ENCODE measurements at places on chromosomes 2 and 18.
A peak's percentile ranks its signal among the peaks of the same experiment; 100 is the strongest.

- DNase-seq = no peak
Measured at GRCh38 chr2:208300847-208301618, 35.0 kb downstream of the PIKFYVE start.

DNA sequence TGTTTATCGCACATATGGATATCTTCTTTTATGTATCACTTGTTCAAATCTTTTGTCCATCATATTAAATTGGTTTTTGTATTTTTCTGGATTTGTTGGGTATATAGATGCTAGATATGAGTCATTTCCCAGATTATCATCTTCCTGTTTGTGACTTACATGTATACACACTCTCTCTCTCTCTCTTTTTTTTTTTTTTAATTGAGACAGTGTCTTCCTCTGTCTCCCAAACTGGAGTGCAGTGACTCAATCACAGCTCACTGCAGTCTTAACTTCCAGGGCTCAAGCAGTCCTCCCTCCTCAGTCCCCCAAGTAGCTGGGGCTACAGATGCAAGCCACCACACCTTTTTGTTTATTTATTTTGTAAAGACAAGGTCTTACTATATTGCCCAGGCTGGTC is 43.8 kb downstream of the XIRP2 start:
- DNase-seq = no peak

- no peak for DNase-seq
Measured at GRCh38 chr2:148042219-148042618, 21.3 kb downstream of the MBD5 start.

GRCh38 chr2:187362151-187362550 is 85.9 kb downstream of the CALCRL start:
- DNase-seq = no peak

- no peak for DNase-seq
Measured at GRCh38 chr2:174344716-174345461, 10.1 kb downstream of the SP9 start.

DNA sequence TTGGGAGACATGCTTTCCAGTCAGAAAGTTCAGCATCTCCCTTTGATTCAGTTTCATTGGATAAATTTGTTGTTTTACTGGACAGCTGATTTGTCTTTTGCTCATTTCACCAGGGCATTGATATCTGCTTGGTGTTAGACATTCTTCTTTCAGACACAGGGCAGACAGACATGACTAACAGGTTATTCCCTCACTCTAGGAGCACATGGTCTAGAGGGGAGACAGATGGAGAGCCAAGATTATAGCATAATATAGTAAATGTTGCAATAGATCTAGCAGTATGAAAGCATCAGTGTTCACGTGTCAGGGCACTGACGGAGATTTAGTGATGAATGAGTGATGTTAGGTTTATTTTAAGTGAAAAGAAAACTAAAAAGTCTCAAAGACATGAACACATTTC is 187.0 kb upstream of the CYRIA start:
- no peak for DNase-seq

DNA sequence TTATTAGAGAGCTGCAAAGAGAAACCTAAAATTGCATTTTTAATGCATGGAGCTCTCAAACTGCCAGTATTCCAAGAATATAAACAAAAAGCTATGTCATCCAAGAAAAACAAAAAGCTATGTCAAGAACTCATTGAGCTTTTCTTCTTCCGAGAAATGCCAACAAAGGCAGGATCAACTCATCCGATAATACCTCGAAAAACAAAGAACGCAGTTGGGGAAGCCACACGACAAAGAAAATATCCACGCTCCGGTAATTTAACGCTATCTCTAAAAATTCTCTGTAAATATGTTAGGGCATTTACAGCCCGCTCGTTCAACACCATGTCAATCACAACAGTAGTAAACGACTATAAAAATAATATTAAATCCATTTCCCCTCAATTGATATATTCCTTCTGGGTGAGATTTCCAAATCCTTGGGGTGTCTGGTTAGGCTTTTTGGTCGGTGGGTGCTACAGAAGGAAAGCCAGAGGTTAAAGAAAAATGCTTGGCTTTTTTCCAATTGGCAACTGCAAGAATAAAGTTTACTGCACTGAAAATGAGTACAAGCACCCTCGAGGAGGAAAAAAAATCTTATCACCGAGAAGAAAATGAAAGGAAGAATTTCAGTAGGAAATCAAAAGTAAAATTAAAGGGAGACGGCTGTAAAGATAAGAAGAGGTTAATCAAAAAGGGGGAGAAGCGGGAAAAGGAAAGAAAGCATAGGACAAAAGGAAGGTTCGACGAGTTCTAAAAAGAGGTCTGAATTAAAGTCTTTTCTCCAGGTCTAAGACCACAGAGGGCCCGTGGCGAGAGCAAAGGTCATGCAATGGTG is 856 bp downstream of the TIA1 start:
- no peak for DNase-seq

DNA sequence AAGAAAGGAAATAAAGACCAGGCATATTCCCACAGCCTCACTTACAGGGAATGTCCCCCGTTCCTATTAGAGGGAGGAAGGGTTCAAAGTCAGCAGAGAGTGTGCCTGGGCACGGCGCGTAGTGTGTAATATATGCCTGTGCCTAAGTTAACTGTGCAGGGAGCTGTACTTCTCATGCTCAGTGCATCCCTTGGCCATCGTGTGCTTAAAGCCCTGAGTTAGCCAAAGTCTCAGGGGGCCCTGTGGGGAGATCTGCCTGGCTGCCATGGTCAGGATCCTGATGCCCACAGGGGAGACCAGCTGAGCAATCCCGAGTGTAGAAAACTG is 48.4 kb downstream of the TEX51 start:
- DNase-seq = no peak

DNA sequence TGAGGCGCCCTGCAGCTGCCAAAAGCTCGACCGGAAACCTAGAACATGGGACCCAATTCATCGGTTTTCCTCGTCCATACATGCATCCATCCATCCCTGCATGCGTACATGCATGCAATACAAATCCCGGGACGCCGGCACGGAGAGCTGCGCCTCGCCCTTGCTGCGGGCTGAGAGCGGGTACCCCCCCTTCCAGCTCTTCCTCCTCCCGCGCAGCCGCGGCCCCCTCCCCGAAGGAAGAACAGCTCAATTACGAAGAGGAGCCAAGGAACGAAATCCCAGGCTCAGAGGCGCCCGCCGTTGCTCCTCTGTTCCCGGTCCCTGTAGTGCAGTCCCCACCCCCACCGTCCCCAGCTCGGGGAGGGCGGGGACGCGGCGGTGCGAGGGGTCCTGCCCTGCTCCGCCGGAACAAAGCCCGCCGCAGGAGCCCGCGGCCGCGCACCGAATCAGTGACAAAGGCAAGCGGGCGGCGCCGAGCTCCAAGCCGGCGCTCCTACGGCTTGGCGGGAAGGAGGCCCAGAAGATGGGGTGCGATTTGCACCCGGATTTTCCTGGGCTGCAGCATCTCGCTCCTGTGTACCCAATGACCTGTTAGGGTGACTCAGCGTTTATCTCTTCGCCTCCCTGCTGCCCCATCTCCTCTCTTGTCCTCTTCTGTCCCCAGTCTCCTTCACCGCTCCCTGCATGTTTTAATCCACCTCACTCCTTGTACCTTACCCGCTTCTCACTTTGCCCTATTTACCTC is 8.9 kb upstream of the POU3F3 start:
- no peak for DNase-seq

DNA sequence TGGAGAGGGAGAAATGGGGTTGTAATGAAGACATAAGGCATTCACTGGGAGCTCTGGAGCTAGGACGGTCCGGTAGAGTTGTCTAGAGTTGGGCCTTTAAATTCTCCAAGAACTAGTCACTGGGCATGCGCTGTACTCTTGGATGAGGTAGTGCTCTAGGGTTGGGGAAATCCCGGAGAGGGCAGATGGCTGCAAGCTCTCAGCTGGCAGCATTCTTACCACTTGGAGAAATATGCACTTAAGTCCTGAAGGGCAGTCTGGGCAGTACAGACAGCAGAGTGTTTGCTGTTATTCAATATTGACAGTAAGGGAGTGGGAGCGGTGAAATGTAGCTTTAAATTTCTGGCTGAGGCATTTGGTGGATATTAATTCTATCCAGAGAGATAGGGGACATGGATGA is 214.6 kb downstream of the RDH14 start:
- DNase-seq = no peak

GRCh38 chr2:171167352-171167997 is 6.8 kb upstream of the TLK1 start:
- DNase-seq = no peak

DNA sequence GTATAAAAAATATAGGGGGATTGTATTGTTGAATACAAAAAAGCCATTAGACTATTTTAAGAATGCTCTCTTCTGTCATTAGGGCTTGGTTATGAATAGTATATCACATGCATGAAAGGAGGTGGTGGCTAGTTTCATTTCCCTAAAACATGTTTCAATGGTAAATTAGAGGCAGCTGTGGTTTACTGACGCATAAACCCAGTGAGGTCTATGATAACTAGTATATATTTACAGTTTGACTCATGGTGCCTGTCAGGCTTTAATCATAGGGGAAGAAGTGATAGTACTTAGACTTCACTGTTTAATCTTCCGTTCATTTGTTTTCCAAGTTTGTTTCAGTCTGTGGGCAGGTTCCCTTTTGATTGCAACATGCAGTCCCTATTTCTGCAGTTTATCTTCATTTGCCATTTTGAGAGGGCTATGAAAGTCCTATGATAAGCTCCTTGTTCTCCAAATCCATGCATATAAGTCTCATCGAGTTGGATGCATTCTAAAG is 55.1 kb upstream of the MAP4K3 start:
- DNase-seq = no peak

- peak; percentile 16 for DNase-seq
Measured at GRCh38 chr2:239143858-239144712, 256.7 kb downstream of the HDAC4 start.

DNA sequence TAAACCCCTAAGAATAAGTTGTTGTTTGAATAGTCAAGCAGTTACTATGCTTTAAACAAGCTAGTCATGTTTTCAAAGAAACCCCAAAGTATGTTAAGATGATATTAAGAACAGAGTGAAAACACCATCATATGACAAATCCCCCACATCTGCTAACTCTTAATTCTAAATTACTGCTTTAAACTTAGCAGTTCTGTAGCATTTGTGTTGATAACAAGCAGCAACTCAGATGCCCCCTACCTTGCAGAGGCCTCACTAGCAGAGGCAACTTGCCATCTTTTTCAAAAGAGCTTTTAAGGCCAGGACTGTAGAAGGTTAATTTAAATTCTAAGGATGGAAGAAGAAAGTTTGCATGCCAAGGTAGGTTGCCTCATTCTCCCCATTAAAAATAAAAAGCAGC is 376.2 kb downstream of the SETBP1 start:
- no peak for DNase-seq

- no peak for DNase-seq
Measured at GRCh38 chr2:239498981-239499634, 98.3 kb upstream of the HDAC4 start.

- no peak for DNase-seq
Measured at GRCh38 chr18:69980982-69981804, 33.5 kb upstream of the CD226 start.

- DNase-seq = no peak
Measured at GRCh38 chr2:137151731-137152130, 386.4 kb downstream of the THSD7B start.

DNA sequence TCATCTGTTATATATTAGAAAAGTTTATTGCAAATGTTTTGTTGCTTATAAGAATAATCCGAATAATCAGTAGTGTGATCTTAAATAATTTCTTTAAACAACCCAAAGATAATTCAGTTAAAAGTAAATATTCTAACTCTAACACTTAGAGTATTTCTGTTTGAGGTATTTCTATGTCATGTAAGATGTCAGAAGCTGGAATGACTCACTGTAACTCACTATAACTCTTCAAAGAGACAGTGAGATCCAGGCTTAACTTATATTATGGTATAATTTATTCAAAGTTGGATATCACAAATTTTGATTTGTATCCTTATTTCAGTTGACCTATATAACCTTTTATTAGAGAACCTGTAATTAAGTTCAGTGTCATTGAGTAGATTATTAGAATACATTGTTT is 6.9 kb downstream of the MBD5 start:
- no peak for DNase-seq

DNA sequence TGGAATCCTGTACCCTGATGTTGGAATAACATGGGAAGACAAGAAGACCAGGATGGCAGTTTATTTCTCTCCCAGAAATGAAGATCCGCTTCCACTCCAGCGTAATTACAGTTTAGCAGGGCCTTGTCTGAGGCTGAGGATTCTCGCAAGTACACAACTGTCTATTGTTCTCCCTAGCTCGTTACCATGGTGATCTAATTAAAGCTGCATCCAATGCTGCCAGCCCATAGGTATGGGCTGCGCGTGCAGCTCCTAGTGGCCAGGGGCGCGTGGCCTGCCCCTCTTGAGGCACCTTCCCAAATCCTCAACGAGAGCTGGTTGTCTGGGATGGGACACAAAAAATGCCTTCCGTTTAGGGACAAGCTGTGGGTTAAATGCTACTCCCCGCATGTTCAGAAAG is 344.9 kb downstream of the CYRIA start:
- DNase-seq = no peak

- no peak for DNase-seq
Measured at GRCh38 chr18:55501982-55502710, 85.8 kb downstream of the TCF4 start.

DNA sequence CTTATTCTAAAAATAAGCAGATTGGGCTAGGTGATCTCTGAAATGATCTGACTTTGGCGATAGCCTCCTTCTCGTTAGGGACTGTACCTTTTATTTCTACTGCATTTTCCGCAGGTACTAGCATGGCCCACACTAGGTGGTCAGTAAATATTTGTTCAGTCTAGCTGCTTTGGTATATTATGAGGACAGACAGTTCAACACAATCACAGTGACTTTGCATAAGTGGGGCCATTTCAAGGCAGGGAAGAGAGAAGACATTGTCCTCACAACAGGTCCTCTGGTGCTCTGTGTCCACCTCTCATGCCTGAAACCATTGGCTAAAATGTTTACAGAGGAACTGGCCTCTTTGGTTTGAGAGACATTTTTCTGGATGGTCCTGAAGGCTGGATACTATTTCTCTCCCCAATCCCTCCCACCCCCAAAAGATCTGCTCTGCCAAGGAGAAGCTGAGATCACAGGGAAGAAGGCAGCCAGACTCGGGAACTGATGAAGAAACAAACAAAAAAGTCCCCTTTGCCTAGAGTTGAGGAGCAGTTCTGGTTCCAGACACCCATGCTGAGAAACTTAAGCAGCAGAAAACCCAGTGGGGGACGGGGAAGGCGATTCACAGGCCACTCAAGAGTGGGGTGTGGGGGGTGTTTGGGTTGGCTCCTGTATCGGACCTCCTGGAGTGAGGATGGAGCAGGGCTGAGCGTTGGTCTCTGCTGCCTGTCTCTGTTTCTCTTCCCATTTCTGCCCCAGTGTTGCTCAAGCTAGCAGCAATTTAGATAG is 2.9 kb upstream of the TNP1 start:
- no peak for DNase-seq

Data from CD4-positive, alpha-beta T cell treated with Interleukin-6 at 100 ng/mL for 8 hours (primary cell).